ENCODE measurements at places on chromosomes 2 and 18.
A peak's percentile ranks its signal among the peaks of the same experiment; 100 is the strongest.

DNA sequence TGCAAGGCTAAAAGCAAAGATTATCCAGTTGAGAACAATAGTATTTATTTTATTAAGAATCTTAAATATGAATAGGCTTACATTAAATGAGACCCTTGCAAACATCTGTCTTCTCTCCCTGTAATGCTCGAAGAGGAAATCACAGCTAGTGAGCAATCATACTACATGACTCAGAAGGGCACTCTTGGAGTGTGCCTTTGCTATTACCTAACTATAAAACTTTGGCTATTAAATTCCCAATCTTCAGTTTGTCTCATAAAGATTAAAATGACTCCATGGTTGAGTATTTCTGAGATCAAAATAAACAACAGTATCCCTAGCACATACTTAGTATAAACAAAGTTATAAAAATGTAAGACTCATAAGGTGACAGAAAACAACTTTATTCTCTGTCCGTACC, 296.9 kb downstream of the KCNJ3 start:
- no peaks in the 10 kb centered on the region for H3K27me3 ChIP-seq
- no peak overlapping the region for H3K4me3 ChIP-seq
- no peak overlapping the region for H3K27ac ChIP-seq
- DNase-seq = no peak

- DNase-seq = no peak
- no peaks in the 10 kb centered on the region for H3K27me3 ChIP-seq
- no peak overlapping the region for H3K4me3 ChIP-seq
Observed at GRCh38 chr2:55842046-55842445, 81.5 kb downstream of the EFEMP1 start.

DNA sequence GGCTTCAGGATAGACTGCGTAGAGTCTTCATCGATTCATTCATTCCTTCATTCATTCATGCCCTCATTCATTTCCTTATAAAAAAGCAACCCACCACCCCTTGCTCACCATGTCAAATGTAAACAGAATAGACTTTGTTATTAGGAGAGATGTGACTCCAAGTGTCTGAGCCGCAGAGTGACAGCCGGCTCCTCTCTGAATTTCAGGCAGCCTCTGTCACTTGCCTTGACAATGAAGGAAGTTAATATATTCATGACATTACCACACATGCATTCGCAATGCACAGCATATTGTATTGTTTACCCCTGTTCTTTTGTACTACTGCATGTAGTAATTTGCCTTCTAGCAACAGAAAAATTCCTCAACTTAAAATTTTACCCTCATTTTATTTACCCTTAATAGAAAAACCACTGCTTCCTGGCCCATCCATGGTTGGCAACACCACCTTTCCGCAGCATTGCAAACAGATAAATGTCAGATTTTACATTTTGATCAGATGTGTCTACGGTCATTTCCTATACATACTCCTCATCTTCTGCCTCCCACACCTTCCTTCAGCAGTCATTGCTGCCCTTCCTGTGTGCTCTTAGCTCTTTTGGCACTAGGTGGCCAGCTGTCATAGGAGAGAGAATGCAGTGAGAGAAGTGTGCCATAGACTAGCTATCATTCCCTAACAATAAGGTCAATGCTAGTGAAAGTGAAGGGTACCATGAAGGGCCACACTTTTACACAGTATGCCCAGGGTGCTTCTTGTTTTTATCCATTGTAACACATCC, 1090.8 kb downstream of the BCL11A start:
- DNase-seq = no peak
- no peaks in the 10 kb centered on the region for H3K36me3 ChIP-seq
- H3K4me3 ChIP-seq = no peak overlapping the region
- H3K27me3 ChIP-seq = no peaks in the 10 kb centered on the region
- H3K4me1 ChIP-seq = no peaks in the 10 kb centered on the region
- no peak overlapping the region for H3K27ac ChIP-seq

GRCh38 chr2:19786408-19787058, 115.2 kb downstream of the TTC32 start:
- no peaks in the 10 kb centered on the region for H3K36me3 ChIP-seq
- H3K27ac ChIP-seq = peak overlapping the region; percentile 42
- H3K27me3 ChIP-seq = no peaks in the 10 kb centered on the region
- no peak for DNase-seq
- H3K4me1 ChIP-seq = peaks cover 17% of the 10 kb centered on the region
- no peak overlapping the region for H3K4me3 ChIP-seq

DNA sequence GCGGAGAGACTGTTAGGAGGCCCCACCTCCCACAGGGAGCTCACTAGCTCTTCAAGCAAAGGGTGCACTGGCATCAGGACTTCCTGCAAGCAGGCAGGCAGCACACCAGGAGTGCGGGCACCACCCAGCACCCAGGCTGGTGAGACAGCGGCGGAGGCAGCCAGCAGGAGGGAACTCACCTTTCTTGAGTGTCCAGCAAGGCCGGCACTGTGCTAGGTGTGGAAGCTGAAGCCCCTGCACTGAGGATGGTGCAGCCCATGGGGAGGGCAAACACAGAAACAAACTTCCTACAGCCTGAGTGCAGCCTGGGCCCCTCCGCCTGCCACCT, 100.7 kb upstream of the ID2 start:
- H3K36me3 ChIP-seq = no peaks in the 10 kb centered on the region
- no peak overlapping the region for H3K4me3 ChIP-seq
- H3K27ac ChIP-seq = no peak overlapping the region
- H3K27me3 ChIP-seq = no peaks in the 10 kb centered on the region
- peaks cover 33% of the 10 kb centered on the region for H3K4me1 ChIP-seq
- DNase-seq = no peak

DNA sequence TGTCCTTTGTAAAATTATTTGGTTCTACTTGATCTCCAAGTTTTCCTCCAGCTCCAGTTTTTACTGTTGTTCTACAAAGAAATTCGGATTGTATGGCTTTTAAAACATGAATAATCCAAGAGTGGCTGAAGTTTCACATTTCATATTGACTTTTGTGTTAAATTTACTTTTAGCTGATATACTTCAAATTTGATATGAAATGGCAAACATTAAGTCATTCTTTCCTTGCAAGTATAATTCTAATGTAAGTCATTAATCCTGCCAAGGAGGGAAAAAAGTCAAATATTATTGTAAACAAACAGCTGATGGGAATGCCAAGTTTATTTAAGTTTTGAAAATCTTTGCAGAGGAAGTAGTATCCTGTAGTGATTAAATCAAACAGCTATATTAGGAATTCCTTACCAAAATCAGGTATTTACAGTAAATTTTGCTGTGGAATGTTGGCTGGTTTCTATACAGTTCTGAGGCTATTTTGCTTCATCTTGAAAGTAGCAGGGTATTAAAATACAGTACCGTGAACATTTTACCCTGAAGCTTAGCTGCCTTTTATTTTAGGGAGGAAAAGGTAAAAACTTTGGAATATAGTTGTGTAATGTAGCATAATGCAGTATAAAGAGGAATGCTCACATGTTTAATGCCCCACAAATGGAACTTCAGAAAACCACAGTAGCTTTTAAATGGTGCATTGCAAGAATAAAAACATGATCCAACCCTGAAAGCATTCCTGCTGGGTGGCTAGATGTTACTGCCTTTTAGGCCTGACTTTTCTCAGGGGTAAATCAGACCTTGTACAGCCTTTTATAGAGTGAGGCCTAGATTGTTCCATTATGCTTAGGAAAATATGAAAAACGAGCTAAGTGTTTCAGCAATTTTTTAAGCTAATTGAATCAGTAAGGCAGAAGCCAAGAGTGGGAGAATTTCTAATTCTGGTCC, 62.7 kb upstream of the NT5C1B start:
- H3K27me3 ChIP-seq = no peaks in the 10 kb centered on the region
- H3K4me1 ChIP-seq = no peaks in the 10 kb centered on the region
- H3K27ac ChIP-seq = no peak overlapping the region
- H3K36me3 ChIP-seq = no peaks in the 10 kb centered on the region
- no peak for DNase-seq
- no peak overlapping the region for H3K4me3 ChIP-seq

GRCh38 chr2:230842473-230842872, 22.3 kb upstream of the ITM2C start:
- H3K27ac ChIP-seq = no peak overlapping the region
- peaks cover under 1% of the 10 kb centered on the region for H3K4me1 ChIP-seq
- H3K27me3 ChIP-seq = no peaks in the 10 kb centered on the region

DNA sequence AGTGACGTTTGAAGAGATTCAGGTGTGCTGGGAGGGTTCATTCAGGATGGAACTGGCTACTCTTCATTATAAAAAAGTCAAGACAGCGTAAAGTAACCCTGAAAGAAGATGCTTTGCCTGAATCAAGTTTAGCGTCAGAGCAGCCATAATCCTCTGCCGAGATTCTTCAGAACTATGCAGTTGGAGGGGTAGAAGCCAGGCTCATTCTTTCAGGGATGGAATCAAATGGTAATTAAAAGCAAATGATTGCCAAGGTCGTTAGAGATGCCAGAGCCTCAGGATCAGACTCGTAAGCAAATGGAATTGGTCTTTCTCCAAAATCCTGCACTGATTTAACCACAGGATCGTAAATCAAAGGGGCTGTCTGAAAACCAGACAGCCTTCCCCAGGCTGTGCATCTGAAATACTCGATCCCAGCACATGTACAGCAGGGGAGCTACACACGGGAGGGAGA, 21.9 kb downstream of the APCDD1 start:
- no peak overlapping the region for H3K4me3 ChIP-seq
- peaks cover 10% of the 10 kb centered on the region for H3K4me1 ChIP-seq
- H3K27ac ChIP-seq = peak overlapping the region; percentile 50
- no peak for DNase-seq
- no peaks in the 10 kb centered on the region for H3K27me3 ChIP-seq

- no peaks in the 10 kb centered on the region for H3K36me3 ChIP-seq
- DNase-seq = no peak
- no peak overlapping the region for H3K4me3 ChIP-seq
- H3K4me1 ChIP-seq = no peaks in the 10 kb centered on the region
Observed at GRCh38 chr2:99756059-99756458, 266.2 kb upstream of the REV1 start.

- peaks cover 9% of the 10 kb centered on the region for H3K4me1 ChIP-seq
- peak overlapping the region; percentile 84 for H3K27ac ChIP-seq
- H3K36me3 ChIP-seq = no peaks in the 10 kb centered on the region
- H3K27me3 ChIP-seq = no peaks in the 10 kb centered on the region
Observed at GRCh38 chr2:30446602-30447148, 371 bp upstream of the LCLAT1 start.

DNA sequence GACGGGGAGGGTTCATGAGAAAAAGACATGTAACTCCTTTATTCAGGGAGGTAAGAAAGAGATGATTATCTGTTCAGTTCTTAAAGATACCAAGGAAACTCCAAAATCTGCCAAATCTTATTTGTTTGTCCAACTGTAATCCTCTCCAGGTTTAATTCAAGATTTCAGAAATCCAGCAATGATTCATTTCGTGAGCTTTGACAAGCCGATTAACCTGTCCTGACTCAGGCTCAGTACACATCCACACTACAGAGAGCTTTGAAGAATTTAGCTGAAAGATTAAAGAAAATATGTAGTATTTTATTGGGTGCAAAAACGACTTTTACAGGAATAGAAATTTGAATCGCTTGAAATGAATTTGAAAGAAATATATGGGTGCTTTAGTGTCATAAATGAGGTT, 1.1 kb downstream of the SPAG16 start:
- H3K27ac ChIP-seq = peak overlapping the region; percentile 90
- H3K27me3 ChIP-seq = no peaks in the 10 kb centered on the region
- no peaks in the 10 kb centered on the region for H3K36me3 ChIP-seq
- no peak for DNase-seq

Data from esophagus squamous epithelium (tissue), 5 donors.